ENCODE measurements at places on chromosomes 11 and 22.
A peak's percentile ranks its signal among the peaks of the same experiment; 100 is the strongest.

GRCh38 chr11:120124355-120124754 is 13.6 kb downstream of the TRIM29 start:
- DNase-seq: no peak

- no peak for DNase-seq
Observed at GRCh38 chr11:121512468-121513465, 60.0 kb upstream of the SORL1-AS1 start.

GRCh38 chr11:33825854-33826560 is 51.7 kb upstream of the FBXO3 start:
- no peak for DNase-seq

- DNase-seq: no peak
Observed at GRCh38 chr11:128304666-128305485, 282.5 kb downstream of the ETS1 start.

DNA sequence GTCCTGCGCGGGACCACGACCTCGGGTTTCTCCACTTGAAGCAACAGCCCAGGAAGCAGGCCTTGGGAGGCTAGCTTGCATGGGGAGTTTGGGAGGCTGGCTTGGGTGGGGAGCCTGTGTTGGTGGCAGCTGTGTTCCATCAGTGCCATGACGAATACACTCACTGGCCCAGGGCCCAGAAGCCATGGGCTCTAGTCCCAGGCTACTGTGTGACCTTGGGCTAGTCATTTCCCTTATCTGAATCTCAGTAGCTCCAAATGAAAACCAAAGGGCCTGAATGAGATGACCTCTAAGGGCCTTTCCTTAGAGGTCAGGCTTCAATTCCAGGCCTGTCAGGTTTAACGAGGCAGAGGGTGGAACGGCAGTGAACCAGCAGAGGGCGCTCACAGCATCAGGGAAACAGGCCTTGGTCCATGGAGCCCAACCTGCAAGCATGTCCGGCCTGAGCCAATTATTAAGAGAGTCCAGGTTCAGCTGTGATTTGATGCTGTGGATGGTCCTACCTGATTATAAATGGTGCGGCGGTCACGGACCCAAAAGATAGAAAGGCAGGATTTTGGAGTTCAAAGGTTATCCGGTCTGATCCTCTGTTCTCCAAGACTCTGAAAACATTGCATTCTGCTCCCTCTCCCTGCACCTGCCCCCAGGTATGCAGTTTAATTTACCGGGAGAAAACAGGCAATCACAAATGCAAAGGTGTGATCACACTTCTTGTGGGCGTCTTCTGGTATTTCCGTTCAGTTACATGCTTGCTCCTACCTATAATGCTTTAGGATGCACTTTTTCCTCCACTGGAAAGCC is 15.9 kb downstream of the PTPN5 start:
- peak; percentile 25 for DNase-seq

- DNase-seq: no peak
Observed at GRCh38 chr11:118868659-118869058, 15.0 kb upstream of the CXCR5 start.

GRCh38 chr11:84686716-84687115 is 940.4 kb downstream of the DLG2 start:
- no peak for DNase-seq

GRCh38 chr11:34346551-34346950 is 11.3 kb downstream of the ABTB2 start:
- DNase-seq: no peak

GRCh38 chr11:15119826-15120225 is 5.1 kb downstream of the INSC start:
- no peak for DNase-seq

DNA sequence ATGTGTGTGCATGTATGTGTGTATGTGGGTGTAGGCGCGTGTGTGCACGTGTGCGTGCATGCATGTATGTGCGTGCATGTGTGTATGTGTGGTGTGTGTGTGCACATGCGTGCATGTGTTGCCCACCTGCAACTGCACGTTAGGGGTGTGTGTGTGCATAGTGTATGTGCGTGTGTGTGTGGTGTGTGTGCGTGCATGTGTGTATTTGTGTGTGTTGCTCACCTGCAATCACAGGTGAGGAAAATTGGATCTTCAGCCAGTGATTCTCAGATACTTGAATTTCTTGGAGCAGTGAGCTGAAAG is 54.3 kb downstream of the ST14 start:
- DNase-seq: no peak

GRCh38 chr22:33605666-33606065 is 314.6 kb downstream of the LARGE1 start:
- DNase-seq: no peak

- DNase-seq: peak; percentile 24
Observed at GRCh38 chr22:21832291-21833290, 34.9 kb downstream of the MAPK1 start.

- DNase-seq: no peak
Observed at GRCh38 chr22:38850941-38851849, 7.4 kb upstream of the NPTXR start.

DNA sequence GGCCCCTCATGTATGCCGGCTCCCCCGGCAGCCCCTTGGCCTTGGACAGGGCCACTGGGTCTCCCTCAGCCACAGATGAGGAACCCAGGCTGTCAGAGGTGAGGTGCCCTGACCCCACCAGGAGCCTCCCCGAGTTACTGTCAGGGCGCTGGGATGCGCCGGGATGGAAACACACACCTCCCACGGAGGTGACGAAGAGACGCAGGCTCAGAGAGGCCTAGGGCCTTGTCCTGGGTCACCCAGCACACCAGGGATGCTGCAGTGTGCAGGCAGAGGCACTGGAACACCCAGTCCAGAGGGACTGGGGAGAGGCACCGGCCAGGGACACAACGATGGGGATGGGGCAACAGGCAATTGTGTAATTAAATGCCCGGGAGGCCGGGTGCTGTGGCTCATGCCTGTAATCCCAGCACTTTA is 81.2 kb upstream of the PRR5 start:
- DNase-seq: no peak

DNA sequence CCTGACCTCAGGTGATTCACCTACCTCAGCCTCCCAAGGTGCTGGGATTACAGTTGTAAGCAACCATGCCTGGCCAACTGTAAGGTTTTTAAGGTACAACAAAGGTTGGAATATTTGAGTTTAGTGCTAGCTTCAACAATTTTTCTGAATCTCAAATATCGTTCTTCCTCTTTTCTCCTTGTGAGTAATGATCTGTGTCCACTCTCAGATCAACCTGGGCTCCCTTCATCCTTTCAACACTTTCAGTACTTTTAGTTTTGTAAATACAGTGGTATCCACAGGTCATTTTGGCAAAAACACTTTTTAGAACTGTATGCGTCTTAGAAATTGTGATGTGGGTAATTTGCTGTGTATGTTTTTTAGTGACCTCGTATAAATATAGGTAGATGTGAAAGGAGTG is 7.9 kb downstream of the PACS1 start:
- no peak for DNase-seq

GRCh38 chr11:73034777-73035176 is 107.3 kb downstream of the FCHSD2 start:
- DNase-seq: no peak

All from CD4-positive, alpha-beta T cell (primary cell).